Stimulated activated CD8-positive, alpha-beta memory T cell treated with anti-CD3 and anti-CD28 coated beads, Interleukin-4, amount 100 ng/mL, for 48 hours (primary cell): ENCODE measurements at places on chromosomes 12 and 14.

- DNase-seq, result no peak
Observed at GRCh38 chr12:95944108-95944704, 1.1 kb downstream of the AMDHD1 start.

DNA sequence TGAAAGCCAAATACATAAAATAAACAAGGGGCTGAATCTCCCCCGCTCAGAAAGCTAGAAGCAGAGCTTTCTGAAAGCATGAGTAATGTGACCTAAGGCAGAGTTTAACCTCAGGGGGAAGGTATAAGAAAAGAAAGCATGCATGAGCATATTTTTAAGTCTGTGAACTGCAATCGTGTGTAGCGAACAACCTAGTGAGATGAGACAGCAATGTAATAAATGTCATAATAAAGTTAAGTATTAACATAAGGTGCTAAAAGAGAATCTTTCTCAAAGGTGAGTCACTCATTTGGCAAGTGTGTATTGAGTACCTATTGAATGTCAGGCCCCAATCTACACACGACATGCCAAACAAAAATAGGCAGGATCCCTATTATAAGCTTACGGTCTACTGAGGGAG is 14.2 kb upstream of the WDR20 start:
- DNase-seq, result no peak

DNA sequence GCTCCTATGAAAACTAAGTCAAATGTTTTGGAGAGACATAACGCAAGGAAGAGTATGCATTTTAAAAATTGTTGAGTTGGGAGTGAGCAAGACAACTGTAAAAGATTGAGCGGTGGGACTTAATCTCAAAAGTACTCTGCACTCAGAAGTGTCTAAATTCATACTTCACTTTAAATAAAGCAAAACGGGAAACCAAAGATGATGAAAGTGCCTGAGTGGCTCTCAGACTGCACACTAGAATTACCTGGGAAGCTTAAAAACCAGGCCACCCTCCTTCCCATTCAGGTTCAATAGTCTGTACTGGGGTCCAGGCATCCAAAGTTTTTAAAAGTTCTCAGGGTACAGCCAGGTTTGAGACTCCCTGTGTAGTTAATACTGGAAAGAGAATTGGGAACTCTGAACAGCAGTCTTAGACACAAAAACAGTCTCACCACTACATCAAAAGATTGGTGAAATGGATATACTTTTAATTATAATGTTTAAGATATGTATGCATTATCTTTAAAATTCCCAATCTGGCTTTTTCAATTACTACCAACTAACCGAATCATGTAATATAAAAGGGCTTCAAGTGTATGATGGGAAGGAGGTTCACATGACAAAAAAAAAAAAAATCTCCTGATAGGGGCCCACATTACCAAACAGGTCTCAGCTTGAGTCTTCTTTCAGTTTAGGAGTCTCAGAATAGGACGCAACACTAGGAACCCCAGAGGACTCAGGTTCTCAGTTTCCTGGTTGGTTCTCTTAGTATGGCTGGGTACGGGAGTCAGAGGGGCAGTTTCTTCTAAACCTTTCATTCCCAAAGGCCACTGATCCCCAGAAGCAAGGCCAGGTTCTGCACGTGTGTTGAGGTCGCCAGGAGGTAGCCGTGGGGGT is 1.0 kb downstream of the HOMEZ start:
- no peak for DNase-seq

DNA sequence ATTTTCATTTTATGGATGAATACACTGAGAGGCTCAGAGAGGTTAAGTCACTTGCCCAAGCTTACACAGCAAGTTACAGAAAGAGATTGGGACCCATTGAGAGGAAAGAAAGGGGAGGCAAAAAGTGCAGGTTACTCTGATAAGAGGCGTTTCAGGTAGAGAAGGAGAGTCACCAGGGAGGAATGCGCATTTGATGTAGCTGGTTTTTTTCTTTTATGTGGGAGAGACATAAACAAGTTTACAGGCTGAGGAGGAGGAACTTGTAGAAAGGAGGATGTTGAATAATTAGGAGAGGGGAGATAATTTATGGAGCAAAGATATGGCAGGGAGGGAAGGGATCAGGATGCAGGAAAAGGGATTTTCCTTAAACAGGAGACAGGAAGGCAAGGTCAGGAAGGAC is 297.0 kb downstream of the PCNX1 start:
- no peak for DNase-seq

GRCh38 chr14:104931304-104931770 is 6.7 kb downstream of the PLD4 start:
- no peak for DNase-seq

DNA sequence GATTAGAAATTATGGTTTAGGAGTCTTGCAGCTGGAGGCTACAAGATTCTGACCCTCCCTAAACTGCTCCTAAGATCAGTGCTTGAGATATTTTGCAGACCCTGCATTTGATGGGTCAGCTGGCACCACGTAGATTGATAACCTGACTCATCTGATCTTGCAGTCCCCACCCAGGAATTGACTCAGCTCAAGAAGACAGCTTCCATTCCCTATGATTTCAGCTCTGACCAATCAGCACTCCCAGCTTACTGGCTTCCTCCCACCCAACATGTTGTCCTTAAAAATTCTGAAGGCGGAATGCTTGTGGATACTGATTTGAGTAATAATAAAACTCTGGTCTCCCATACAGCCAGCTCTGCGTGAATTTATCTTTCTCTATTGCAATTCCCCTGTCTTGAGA is 23.2 kb upstream of the MTHFD1 start:
- no peak for DNase-seq

GRCh38 chr14:35298351-35298750 is 6.2 kb downstream of the PSMA6 start:
- no peak for DNase-seq

DNA sequence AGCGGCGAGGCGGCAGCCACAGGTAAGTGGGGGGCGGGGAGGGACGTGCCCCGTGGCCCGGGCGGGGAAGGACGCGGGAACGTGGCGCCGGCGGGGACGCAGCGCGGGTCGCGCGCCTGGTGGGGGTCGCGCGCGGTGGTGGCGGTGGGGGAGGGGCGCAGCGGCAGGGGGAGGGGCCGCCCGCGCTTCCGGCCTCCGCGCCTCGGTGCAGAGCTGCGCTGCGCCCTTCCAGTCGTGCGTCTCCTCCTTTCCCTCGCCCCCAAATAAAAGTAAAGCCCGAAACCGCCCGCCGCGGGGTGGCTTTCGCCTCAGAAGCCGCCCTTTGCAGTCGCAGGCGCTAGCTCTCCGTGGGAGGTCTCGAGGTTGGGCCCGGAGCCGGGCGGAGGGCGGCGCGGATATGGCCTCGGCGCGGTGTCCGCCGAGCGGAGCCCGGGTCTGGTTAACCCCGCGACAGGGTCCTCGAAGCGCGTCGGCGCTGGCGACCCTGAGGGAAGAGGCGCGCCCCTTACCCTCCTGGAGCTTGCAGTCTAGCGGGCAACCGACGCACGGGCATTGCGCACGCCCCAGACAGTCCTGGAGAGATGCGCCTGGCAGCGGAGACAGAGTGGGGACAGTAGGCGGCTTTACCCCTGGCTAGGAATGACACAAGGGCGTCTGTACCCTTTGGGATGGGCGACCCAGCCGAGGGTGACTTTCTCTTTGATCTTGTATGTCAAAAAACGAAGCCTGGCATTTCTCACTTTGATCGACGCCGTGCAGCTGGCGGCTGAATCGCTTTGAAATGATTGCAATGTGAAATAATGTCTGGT is 589 bp downstream of the ATF1 start:
- DNase-seq, result peak; percentile 82

- no peak for DNase-seq
Observed at GRCh38 chr12:108625228-108625627, 8.5 kb downstream of the SELPLG start.

GRCh38 chr12:105100207-105100985 is 7.1 kb upstream of the WASHC4 start:
- DNase-seq, result no peak

DNA sequence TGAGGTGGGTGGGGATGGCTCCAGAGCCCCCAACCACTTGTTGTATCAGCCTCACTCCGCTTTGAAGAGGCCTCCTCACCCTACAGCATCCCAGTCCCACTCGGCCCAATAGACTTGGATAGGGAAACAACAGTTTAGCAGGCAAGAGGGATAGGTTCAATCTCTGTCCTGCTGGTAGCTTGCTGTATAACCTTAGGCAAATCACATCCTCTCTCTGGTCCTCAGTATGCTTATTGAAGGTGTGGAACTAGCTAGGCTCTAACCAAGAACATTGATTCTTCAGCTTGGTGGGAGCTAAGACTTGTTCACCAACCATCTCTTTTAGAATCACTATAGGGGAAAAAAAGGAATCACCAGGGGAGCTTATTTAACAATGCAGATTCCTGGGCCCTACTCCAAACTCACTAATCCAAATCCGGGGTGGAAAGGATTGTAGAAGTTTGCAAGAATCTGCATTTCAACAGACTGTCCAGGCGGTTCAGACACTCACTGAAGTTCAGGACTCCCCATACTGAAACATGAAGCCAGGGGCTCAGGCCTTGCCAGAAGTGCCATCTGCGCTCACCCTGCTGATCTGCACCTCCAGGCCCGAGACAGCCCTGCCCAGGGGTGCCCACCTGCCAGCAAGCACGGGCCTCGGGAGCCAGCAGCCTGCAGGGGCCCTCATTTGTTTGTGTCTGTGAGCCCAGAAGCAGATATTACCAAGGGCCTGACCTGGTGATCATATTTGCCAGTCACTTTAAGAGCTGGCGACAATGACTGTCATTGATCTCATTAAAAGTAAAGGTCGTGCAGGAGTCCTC is 113.0 kb downstream of the ADCK1 start:
- no peak for DNase-seq

- no peak for DNase-seq
Observed at GRCh38 chr14:67602995-67603545, 3.0 kb upstream of the PIGH start.

DNA sequence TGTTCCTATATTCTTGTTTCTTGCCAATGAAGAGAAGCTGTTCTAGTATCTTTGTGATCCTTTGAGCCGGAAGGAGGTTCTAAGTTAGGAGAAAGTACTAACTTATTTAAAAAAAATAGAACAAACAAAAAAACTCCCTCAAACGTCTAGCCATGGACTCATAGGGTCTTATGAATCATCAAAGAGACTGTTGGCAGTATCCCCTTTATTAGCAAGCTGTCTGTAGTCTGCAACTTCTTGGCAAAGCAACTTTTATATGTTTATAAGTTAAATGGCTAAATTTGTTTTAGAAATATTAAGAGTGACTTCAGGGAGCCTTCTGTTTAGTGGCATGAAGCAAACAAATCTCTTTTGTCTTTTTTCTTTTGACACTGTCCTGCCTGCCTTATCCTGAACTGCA is 291.9 kb downstream of the FUT8 start:
- no peak for DNase-seq

DNA sequence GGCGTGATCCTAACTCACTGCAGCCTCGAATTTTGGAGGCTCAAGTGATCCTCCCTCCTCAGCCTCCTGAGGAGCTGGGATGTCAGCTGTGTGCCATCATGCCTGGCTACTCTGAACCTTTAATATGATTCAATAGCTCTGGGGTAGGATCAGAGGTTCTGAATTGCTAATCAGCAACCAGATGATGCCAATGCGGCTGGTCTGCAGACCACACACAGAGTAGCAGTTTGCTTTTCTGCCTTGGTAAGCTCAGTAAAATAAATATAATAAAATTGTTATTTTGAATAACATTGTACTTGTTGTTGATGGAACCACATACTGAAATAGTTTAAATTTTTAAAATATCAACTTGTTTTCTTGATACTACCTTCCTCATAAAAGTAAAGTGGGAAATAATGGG is 86.6 kb downstream of the NTN4 start:
- DNase-seq, result no peak

DNA sequence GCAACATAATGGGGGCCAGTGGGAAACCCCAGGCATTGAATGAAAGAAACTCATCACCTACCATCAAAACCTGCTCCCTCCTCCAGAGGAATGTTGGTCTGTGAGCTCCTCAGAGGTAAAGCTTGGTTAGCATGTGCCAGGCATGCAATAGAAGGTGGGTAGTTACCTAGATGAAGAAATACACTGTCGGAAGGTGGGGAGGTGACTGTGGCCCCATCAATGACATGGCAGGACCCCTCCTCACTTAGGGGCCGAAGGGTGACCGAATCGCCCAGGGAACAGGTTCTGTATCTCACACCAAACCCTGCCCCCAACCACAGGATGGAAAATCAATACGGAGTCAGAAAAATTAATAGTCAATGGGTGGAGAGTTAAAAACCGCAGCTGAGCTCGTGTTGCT is 135.6 kb downstream of the BCL11B start:
- no peak for DNase-seq

DNA sequence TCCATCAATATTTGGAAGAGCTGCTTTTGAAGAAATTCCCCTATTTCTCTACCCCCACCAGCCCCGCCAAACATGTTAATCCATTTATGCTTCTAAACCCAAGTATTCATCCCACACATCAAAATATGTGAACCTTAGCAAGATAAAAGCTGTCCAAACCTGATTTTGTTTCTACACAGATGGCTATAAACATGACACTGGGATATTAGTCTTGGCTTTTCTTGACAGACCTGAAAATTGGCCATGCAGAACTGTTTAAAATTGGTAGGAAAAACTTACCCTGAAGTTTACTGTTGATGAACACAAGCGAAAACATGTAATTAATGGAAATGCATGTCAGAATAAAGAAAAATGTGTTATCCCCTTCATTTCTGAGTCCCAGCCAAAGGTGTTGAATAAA is 370.0 kb downstream of the EGLN3 start:
- DNase-seq, result no peak

- no peak for DNase-seq
Observed at GRCh38 chr12:6073426-6073825, 51.0 kb downstream of the VWF start.

DNA sequence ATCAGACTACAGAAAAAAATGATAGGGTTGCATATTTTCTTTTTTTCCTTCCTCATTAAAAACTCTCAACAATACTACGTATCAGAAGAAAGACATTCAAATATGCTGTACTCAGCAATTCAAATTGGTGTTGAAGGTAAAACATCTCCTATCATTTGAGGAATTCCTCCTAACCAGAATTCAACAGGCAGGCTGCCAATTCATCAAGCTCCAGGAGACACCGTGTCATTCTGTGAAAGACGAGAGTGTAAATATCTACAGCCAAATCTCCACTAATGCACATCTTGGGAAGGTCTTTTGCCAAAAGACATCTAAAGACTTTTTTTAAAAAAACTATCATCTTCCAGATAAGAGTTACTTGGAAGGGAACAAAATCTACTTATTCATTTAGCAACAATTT is 26.6 kb downstream of the NT5DC3 start:
- DNase-seq, result no peak

DNA sequence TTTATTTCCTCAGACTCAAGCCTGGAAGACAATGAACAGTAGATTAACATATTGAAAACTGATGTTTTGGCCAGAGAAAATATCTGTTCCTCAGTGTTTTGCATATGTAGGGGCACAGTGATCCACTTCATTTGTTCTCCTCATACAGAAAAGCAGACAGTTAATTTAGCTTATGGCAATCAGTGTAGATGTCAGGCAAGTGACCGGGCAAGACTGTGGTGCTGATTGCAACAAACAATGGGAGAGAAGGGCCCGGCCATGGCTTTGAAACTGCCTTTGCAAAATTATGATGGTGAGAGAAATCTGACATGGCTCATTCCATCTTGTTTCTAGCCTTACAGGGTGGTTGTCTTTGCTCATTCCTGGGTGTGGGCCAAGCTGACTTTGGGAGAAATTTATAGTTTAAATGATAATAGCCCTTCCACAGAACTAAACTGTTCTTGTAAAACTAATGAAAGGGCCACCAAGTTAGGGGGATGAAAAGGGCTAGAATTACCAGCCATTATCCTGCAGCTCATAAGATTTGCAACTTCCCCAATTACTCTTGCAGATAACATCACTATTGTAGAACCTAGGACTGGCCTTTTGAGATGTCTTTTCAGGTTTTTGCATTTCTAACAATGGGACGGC is 220.3 kb downstream of the KTN1 start:
- no peak for DNase-seq

GRCh38 chr12:88958946-88959345 is 378.7 kb upstream of the KITLG start:
- DNase-seq, result no peak
